ENCODE measurements at places on chromosomes 3 and 15.

DNA sequence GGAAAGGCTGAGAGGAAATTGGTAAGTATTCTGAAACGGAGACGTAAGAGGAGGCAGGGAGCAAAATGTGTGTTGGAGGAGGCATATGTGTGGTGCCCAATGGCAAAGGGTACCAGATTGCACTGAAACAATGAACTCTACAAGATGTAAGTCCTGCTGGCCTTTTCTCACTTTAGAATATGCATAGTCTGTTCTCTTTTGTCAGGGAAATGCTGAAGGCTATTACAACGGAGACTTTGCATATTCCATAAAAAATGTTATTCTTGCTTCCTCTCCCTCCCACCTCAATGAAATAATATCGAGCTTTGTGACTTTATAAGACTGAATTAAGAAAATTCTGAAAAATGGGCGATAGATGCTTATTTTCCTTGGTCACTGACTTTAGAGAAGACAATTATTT is 85.9 kb downstream of the PEX5L start:
- DNase-seq, result no peak

DNA sequence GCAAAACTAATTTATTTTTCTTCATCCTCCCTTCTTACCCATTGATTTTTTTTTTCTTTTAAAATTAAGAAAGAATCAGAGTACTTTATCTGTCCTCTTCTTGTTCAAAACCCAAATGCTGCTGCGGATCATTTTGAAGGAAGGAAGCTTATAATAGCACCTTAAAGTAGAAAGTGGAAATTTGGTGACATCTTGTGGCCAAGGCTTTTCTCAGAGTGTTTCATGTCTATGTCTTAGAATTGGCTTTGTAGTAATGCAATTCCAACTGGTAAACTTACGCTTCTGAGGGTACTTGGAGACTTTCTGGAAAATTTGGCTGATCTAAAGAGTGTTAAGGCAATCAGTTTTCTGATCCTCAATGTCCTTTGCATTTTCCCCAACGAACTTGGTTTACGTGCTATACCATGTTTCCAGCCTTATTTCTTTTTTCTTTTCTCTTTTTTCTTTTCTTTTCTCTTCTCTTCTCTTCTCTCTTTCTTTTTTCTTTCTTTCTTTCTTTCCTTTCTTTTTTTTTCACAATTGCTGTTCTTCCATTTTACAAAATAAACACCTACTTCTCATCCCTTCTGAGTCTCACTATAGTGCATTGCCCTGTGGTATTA is 30.7 kb downstream of the C3orf38 start:
- no peak for DNase-seq

DNA sequence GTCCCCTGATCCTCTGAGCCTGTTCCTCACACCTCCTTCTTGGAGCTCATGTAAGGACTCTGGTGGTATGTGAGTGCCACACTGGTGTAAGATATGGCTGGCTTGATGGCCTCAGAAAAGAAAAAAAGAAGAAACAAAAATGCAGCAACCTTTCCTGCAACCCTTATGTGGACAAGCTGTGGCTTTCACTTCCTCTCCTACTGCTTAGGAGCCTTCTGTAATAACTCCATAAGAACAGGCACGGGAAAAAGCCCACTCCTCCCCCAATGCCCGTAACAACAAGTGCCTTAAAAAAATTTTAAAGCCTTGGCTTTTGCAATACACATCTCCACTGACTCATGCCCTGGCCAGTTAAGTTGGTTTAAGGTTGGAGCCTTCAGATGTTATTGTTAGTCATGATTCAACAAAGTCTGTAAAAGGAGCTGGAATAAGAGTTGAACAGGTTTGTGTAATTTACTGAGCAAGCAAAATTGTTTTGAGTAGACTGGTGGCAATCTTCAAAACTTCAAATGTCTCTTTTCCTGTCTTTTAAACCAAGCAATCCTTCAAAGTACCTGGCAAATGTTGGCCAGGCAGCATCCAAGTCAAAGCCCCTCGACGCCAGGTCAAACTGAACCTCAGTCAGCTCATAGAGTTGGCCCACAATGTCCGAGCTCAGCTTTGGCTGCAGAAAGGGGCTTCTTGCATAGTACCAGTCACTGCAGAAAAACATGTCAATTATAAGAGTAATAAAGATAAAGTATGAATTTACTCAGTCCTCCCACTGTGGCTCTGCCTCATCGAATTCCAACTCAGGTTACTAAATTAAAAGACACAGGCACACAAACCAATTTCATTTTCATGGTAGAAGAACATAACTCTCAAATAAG is 22.9 kb downstream of the FYCO1 start:
- no peak for DNase-seq

GRCh38 chr15:29682781-29683180 is 139.5 kb downstream of the TJP1 start:
- no peak for DNase-seq

GRCh38 chr3:23431764-23432163 is 228.6 kb downstream of the UBE2E2 start:
- DNase-seq, result no peak
